ENCODE measurements at places on chromosomes 7 and 10.

GRCh38 chr7:153130052-153130451 lies 370.5 kb downstream of the ACTR3B start:
- DNase-seq, result no peak

DNA sequence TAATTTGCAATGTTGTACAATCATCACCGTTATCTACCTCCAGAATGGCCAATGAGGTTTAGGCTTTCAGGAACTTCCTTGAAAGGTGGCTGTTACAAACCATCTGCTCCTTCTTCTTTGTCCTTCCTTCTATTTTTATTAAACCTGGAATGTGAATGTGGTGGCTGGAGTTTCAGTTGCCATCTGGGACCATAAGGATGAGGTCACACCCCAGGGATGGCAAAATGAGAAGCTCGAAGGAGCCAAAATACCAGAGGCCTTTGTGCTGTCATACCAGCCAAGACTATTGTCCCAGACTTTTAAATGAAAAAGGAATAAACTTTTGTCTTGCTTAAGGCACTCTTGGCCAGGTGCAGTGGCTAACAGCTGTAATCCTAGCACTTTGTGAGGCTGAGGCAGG lies 30.9 kb upstream of the LMTK2 start:
- DNase-seq, result no peak

DNA sequence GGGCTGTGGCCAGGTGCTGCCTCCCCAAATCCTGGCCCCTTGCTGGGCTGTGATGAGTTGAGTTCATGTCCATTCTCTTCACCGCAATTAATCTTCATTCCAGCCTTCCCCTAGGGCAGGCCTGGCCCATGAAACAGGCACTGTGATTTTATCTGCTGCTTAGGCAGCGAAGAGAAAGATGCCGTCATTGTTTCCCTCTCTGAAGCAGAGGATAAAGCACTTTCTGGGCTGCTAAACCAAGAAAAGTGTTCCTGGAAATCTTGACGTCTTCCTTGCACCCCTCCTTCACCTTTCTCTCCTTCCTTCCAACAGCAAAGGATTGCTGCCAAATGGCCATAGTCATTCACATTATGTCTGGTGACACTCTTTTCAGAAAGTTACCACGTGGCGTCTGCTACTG lies 265.9 kb downstream of the ZEB1 start:
- DNase-seq, result no peak

DNA sequence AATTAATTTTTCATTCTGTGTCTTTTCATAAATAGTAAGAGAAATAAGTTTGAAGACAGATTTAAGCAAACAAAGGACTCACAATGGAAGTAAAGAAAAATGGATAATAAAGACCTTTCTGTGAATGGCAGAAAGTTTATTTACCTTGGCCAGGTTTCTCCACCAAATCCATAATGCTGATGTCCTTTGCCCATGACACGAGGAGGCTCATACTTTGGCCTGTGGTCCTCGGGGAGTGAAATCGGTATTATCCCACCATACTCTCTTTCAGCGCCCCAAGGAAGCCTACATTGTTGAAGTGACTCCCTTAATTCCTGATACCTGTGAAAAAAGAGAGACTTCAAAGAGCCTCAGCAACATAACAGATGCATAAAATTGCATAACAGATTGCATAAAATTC lies 43.1 kb upstream of the CYCS start:
- no peak for DNase-seq

DNA sequence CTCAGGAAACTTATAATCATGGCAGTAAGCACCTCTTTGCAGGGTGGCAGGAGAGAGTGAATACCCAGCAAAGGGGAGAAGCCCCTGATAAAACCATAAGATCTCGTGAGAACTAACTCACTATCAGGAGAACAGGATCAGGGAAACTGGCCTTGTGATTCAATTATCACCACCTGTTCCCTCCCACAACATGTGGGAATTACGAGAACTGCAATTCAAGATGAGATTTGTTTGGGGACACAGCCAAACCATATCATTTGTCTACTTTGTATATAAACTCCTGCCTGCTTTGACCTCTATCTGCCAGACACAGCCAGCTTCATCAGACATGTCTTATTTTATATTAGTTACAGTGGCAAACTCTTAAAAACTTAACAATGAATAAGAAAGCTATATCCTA lies 50.4 kb downstream of the ARMC3 start:
- no peak for DNase-seq

DNA sequence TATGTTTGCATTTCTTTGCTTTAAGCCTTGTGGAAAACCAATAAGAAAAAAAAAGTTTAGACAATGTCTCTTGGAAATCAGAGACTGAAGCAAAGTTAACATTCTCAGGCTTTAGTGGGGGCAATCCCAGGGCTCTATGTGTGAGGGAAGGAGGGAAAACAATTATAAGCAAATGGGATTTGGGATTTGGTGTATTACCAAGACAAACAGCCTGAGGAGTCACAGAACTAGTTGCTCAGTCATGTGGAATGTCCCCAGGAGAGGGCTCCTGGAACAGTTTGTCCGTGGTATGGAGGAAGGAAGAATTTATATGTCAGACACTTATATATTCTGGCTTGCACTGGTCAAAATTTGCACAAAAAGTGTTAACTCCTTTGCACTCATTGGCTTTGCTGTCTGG lies 562.9 kb upstream of the TPK1 start:
- DNase-seq, result no peak

GRCh38 chr10:28331066-28331465 lies 28.2 kb upstream of the MPP7 start:
- no peak for DNase-seq

GRCh38 chr10:21593986-21594385 lies 60.0 kb downstream of the MLLT10 start:
- no peak for DNase-seq

DNA sequence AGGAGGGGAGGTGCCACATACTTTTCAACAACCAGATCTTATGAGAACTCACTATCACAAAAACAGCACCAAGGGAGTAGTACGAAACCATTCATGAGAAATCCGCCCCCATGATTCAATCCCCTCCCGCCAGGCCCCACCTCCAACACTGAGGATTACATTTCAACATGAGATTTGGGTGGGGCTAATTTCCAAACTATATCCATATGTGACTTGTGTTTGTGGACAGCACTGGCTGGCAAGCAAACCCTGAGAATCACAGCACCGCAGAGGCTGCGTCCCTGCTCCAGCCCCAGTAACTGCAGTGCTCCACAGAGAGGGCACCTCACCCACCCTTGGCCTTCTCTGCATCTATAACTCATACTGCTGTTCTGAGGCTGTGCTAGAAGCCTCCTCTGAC lies 211.2 kb upstream of the PODXL start:
- DNase-seq, result no peak

GRCh38 chr10:107865691-107866090 lies 701.2 kb upstream of the SORCS1 start:
- DNase-seq, result no peak

DNA sequence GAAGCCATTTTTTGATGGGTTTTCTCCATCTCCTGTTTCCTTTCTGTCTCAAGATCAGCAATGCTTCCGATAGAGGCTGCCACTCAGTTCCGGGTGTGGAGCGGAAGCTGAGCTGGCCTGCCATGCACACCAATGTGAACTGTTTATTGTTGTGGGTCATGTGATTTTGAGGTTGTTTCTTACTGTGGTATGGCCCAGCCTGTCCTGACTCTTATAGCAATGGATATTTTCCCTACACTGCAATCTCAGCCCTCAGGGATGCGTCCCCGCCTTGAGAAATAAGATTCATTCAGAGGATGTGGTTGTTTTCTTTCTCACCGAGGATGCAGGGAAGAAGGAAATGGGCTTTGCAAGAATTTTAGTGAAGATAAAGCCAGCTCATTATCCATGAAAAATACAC lies 134.7 kb downstream of the PFKFB3 start:
- DNase-seq, result no peak

- DNase-seq, result no peak
Measured at GRCh38 chr7:38694326-38694725, 63.2 kb upstream of the AMPH start.

- DNase-seq, result no peak
Measured at GRCh38 chr10:29446327-29446726, 157.5 kb downstream of the LYZL1 start.

- no peak for DNase-seq
Measured at GRCh38 chr7:1232623-1233332, at the start of gene UNCX. UNCX (plus strand) TSS chr7:1232872; CDS start chr7:1233018, 146 bp downstream.

GRCh38 chr10:35328404-35329037 lies 7.8 kb upstream of the CCNY start:
- DNase-seq, result no peak

GRCh38 chr7:150716939-150717338 lies 526 bp downstream of the GIMAP1 start:
- DNase-seq, result no peak

DNA sequence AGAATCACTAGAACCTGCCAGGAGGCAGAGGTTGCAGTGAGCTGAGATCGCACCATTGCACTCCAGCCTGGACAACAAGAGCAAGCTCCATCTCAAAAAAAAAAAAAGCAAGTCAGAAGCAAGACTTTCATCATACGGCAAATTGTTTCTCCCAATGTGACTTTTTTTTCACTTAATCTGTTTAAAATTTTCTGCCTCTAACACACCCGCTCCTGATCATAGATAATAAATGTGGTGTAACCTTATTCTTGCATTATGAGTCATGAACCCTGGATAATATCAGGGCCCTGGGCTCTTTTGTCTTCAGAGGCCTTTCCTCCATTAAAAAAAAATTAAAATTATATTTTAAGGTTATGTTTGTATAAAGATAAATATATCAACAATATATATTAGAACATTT lies 111.4 kb upstream of the JCAD start:
- DNase-seq, result no peak

DNA sequence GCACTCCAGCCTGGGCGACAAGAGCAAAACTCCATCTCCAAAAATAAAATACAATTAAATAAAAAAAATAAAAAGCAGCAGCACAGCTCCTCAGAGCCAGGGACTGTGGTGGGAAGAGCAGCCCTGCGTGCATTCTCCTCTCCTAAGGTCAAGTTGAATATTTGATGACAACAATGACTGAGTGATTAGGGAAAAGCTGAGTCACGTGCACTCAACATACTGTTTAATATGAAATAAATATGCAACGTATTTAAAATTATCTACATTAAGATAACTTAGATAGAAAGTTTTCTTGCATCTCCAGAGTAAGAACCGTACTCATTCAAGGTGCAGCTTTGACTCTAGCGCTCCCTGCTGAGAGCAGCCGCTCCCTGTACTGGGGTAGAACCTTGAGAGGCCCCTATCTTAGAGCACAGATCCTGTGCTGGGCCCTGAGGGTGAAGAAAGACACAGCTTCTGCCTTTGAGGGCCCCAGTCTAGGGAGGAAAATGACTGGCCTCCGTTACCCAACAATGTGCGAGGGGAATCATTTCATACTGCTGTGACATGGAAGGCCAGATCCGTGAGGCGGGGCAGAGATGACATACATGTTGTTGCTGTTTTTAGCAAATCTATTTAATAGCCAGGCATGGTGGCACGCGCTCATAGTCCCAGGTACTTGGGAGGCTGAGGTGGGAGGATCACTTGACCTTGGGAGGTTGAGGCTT lies 81.1 kb downstream of the SVIL start:
- DNase-seq, result no peak

- DNase-seq, result no peak
Measured at GRCh38 chr10:7424315-7424714, 13.5 kb upstream of the SFMBT2 start.

Data from activated T-cell treated with anti-CD3 and anti-CD28 coated beads for 4 hours (primary cell).